Activated T-helper 1 cell treated with Interleukin-2 at 50 U/mL for 16 hours (primary cell): ENCODE measurements at places on chromosomes 3 and 15.
A peak's percentile ranks its signal among the peaks of the same experiment; 100 is the strongest.

DNA sequence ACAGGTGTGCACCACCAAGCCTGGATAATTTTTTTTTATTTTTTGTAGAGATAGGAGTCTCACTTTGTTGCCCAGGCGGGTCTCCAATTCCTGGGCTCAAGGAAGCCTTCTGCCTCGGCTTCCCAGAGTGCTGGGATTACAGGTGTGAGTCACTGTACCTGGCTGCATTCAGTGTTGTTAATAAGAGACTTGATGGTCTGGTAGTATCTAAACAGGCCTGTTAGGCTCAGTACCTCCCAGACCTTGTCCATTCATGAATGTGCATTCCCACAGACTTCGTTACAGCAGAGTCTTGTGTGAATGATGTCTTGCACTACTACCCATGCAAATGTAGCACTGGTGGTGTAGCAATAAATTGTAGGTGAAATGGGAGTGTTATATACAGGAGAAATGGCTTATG, 17.7 kb downstream of the CMTM8 start:
- no peak for DNase-seq

DNA sequence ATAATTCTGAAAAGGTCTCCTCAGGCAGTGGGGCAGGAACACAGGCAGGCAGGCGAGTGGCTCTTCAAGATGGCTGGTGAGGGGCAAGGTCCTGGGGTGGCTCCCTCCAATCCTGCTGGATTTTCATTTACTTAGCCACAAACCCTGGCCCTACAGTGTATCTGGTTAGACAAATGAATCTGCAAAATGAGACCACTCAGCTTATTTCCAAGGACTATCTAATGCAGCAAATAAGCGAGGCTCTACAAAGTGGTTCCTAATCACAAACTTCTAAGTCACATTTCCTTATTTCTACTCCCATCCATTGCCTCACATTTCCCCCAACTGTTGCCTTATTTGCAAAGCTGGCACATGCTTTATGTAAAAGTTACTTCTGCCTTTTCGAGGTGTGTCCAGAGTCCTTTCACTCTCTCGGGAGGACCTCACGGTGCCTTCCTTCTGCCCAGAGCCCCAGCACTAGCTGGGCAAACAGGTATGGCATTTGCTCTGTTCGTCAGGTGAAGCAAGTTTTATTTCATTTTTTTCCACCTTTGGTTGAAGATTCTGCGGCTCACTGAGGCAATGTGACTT, 40.5 kb downstream of the CCDC12 start:
- no peak for DNase-seq

DNA sequence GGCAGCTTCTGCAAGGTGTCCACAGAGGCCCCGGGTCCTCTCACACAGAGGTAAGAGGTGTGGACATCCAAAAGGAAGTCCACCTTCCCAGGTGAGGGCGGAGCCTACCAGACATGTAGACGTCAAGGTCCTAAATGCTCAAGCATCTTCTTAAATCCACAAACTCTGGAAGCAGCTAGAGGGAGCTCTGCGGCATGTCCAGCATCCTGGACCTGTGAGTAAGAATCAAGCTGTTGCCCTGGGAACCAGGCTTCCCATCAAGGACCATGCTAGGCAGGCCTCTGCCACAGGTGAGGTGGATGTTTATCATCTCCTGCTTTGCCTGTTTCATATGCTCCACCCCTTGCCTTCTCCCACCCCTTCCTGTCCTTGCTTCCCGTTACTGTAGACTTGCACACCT, 368.2 kb downstream of the GABRG3 start:
- no peak for DNase-seq

GRCh38 chr3:58568572-58569286, 8.5 kb downstream of the FAM107A start:
- DNase-seq = peak; percentile 49

- no peak for DNase-seq
Observed at GRCh38 chr3:178513546-178514380, 22.5 kb upstream of the KCNMB2 start.

- DNase-seq = no peak
Observed at GRCh38 chr3:10532939-10533736, 27.8 kb upstream of the ATP2B2 start.

DNA sequence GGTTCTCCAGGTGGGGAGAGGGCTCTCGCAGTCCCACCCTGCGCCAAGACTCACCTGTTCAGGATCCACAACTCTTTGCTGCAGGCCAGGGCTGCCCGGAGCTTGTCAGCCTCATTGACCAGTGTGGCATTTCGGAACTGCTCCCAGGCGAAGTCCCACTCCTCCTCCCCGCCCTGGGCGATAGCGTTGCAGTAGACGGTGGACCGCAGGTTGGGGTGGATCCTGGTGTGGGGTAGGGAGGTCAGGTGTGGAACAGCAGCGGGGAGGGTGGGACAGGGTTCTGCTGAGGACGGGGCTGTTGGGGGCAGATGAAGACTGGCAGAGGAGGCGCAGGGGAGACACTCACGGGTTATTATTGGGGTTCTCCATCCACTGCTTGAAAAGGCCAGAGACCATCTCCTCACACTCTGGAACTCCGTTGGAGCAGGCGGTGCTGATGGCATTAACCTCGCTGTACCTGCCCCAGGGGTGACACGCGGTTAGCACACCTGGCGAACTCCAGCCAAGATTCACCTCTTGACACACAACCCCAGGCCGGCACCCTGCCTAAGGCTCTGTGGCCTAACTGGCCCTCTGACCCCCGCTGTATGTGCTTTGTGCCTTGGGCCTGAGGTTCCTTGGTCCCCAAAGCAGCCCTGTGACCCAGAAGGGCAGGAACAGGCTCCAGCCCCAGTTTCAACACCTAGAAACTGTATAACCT, 16.1 kb downstream of the MESP2 start:
- no peak for DNase-seq

- no peak for DNase-seq
Observed at GRCh38 chr15:77538793-77539497, 93.8 kb downstream of the LINGO1 start.

DNA sequence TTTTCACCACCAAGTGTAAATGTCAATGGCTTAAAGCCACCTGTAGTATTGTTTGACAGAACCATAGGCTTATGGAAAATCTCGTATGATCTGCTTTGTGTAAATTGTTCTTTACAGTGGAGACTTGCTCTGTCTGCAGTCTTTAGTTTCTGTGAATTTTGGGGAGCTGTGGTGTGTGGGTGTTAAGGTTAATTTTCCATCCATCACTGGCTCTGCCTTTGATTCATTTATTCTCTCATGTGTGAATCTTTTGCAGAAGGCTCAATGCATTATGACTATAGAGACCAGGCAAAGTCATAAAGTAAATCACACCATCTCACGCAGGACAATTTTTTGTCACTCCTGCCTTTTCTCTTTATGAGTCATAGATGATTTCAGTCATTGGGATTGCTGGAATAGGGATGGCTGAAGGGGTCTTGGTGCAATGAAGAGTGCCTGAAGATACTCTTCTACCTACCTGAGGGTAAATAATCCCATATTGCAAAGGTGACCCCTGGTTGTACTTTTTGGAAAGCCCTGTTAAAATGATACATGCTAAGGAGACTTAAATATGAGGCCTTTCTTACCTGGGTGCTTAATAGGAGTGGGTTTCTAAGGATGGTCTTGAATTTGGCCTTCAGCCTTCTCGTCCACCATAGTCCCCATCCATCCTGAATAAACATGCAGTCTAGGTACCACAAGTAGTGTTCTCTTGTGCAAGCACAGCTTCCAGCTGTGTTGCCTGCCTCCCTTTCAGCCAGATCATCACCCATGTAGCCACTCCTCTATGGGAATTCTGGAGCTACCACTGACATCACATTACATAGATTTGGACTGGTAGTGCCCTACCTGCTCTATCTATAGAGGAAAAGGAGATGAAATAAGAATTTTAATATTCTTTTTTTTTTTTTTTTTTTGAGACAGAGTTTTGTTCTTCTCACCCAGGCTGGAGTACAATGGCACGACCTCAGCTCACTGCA, 14.3 kb downstream of the TGFBR2 start:
- DNase-seq = no peak

DNA sequence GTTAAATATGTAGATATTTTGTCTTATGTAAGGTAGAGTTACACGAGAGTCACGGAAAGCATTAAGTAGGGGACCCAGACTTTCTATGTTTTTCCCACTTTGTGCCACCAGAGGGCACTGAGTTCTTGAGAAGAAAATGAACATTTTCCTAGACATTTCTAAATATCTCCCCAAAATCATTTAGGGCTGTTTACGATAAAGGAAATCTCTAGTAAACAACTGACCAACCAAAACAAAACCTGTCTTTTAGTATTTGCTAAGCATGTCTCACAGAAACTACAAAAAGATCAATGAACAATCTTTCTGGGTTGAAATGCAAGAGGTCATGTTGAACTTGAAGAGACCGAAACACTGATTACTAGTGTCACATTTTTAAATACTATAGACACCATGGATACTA, 16.1 kb downstream of the POU1F1 start:
- peak; percentile 1 for DNase-seq

- no peak for DNase-seq
Observed at GRCh38 chr3:124345845-124346244, 353.9 kb upstream of the ROPN1 start.

- DNase-seq = peak; percentile 29
Observed at GRCh38 chr15:74291101-74292071, 55.3 kb downstream of the CCDC33 start.

DNA sequence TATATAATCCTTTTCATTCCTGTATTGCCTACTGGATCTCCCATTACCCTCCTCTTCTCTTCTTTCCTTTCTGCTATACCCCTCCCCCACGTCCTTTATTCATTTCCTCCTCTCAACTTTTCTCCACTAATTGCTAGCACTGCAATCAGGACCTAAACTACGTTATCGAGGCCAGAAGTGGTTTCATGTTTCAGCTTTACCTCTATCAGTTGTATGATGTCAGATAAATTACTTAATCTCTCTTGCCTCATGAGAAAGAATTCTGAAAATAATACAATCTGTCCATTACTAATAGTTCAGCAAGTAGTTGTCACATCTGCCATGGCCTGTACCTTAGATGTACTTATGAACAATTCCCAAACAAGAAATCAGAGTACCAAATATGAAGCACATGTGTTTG, 10.6 kb downstream of the POPDC2 start:
- no peak for DNase-seq

- DNase-seq = no peak
Observed at GRCh38 chr3:14434126-14434497, 31.7 kb downstream of the SLC6A6 start.

DNA sequence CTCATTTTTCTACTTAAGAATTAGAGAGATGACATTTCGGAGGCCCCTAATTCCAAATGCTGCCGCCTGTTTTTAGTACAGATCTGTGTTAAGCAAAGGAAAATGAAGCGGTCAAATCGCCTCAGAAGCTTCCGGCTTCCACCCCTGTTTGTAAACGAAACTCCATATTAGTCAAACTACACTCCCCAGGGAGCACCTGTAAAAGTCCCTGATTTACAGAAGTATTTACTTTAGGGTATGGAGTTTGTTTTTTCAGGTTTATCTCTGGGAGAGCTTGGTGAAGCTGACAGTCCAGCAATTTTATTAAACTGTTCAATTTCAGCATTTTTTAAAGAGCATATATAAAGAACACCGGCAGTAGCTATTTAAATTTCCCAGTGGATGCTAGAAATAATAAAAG, 319.8 kb downstream of the FHIT start:
- no peak for DNase-seq

- DNase-seq = no peak
Observed at GRCh38 chr15:32659340-32660155, 18.0 kb downstream of the SCG5 start.

DNA sequence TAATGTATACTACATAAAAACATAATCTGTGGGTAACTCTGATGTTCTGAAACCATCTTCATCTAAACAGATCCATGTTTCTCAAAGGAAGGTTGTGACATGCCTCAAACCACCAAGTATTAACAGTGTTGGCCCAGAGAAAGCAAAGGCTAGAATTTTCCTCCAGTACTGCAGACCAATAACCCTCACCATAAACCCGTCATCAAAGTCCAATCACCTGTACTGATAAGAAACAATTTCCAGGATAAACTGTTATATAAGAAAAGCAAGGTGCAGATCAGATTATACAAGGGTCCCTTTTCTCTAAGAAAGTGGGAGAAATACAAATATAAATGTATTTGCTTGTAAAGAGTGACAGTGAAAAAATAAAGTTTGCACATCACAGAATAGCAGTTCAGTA, 32.3 kb downstream of the TBC1D2B start:
- no peak for DNase-seq

DNA sequence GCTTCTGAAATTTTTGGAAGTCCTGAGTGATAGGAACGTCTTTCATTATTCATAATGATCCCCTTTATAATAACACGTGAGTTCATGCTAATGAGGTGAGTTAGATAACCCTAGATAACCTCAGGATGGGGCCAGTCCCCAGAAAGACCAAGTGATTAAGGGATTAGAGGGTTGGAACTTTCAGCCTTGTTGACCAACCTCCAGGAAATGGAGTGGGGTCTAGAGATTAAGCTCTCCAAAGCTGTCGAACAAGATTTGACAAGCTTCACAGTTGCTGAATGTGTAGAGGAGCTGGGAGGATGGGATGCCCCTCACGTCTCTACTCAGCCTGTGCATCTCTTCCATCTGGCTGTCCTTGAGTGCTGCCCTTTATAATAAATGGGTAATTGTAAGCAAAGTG, 107.1 kb downstream of the ZMAT3 start:
- no peak for DNase-seq

- no peak for DNase-seq
Observed at GRCh38 chr3:185786956-185787877, 37.6 kb downstream of the IGF2BP2 start.

- no peak for DNase-seq
Observed at GRCh38 chr3:191385101-191385500, 54.8 kb upstream of the UTS2B start.

- no peak for DNase-seq
Observed at GRCh38 chr15:45523166-45523460, 558 bp upstream of the SLC30A4 start.

DNA sequence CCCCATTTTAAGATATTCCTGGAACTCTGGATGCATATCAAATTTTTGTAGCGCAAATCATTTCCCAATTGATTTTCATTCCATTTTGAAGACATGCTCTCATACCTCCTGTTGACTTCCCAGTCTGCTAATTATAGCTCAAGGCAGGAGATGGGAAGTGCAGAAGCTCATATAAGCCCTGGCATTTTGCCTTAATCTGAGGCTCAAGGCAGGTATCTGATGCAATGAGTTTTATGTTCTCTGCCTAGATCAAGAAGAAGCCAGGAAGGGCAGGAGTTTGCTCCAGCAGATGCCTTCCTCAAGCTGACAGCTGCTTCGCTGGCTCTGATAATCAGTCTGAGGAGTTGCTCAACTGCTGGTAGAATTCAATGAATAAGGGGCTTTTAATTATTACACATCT, 65.6 kb upstream of the NEDD4 start:
- no peak for DNase-seq

DNA sequence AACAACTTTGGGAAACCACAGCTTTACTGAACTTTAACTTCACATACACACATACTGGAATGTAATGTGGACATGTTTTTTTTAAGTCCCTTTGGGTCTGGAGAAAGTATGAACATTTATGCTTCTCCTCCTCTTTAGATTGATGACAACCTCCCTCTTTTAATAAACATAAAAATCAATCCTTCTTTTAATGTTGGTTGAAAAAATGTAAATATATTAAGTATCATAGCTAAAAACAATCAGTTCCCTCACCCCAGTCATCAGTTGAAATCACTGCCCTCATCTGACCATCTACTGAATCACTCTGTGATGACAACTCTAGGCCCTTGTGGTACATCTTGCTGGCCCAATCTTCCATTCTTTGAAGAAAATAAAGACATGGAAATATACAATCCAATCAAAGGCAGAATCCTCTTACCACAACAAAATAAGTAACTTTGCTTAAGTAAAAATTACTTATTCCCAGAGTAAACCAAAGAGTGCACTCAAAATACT, 6.4 kb downstream of the AAGAB start:
- no peak for DNase-seq

- DNase-seq = no peak
Observed at GRCh38 chr3:29773481-29773880, 492.6 kb downstream of the RBMS3 start.
